NCI-H1694 treated with DMSO at 0.1 percent for 48 hours (cell line): ENCODE measurements at places on chromosomes 12 and 14.

DNA sequence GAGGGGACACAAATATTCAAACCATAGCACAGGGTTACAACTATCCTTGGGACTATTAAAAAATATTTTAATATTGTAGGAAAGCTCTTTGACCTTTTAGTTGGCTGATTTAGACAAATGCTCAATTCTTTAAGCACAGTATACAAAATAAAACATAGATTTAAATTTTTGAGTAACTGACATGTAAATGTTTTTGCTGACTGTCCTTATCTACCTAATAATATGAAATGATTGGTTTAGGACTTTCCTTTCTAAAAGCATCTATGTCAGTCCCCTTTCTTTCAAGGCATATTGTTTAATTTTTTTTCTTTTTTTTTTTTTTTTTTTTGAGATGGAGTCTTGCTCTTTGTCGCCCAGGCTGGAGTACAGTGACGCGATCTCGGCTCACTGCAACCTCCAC, 16.5 kb upstream of the OR6J1 start:
- DNase-seq = no peak

GRCh38 chr12:42196723-42197603, 41.1 kb downstream of the YAF2 start:
- no peak for DNase-seq

GRCh38 chr14:81529391-81529790, 4.3 kb downstream of the SEL1L start:
- no peak for DNase-seq

DNA sequence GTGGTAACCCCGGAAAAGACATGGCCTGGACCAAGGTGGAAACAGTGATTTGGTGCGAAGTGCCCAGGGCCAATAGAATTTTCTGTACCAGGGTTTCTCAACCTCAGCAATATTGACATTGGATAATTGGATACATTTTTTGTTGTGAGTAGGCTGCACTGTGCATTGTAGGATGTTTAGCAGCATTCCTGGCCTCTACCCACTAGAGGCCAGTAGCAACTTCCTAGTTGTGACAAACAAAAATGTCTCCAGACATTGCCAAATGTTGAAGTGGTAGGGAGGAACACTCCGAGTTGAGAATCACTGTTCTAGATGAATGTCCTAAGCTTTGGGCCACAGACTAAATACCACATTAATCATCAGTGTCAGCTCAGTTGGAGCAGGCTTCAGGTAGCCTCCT, 6.2 kb upstream of the CGRRF1 start:
- no peak for DNase-seq

GRCh38 chr14:100387450-100387849, 64.3 kb downstream of the SLC25A47 start:
- DNase-seq = no peak

GRCh38 chr12:91935296-91935695, 210.3 kb downstream of the BTG1 start:
- DNase-seq = no peak

- DNase-seq = peak; percentile 33
Observed at GRCh38 chr12:13836099-13836498, 145.3 kb downstream of the GRIN2B start.
